ENCODE measurements at places on chromosomes 3 and 15.
A peak's percentile ranks its signal among the peaks of the same experiment; 100 is the strongest.

GRCh38 chr15:58212909-58213526 lies 74.8 kb downstream of the AQP9 start:
- no peak for DNase-seq

GRCh38 chr3:18652781-18653180 lies 227.6 kb upstream of the SATB1 start:
- no peak for DNase-seq

DNA sequence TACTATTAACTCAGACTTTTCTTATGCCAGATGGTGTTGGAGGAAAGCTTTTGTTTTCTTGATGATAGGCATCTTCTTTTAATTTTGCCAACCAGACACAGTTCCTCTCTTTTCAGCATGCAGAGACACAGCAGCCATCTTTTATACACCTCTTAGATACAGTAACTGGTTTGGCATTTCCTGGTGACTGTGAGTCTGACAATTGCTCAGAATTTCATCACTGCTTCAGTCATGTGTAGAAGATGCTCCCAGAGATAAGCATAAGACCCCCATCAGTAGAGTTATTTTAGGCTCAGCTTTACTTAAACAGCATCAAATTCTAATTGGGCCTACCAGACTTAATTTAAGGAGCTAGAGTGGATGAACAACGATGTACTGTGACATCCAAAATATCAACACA lies 779.0 kb downstream of the SQOR start:
- no peak for DNase-seq

- no peak for DNase-seq
Observed at GRCh38 chr15:64571857-64572291, 111.5 kb downstream of the ZNF609 start.

DNA sequence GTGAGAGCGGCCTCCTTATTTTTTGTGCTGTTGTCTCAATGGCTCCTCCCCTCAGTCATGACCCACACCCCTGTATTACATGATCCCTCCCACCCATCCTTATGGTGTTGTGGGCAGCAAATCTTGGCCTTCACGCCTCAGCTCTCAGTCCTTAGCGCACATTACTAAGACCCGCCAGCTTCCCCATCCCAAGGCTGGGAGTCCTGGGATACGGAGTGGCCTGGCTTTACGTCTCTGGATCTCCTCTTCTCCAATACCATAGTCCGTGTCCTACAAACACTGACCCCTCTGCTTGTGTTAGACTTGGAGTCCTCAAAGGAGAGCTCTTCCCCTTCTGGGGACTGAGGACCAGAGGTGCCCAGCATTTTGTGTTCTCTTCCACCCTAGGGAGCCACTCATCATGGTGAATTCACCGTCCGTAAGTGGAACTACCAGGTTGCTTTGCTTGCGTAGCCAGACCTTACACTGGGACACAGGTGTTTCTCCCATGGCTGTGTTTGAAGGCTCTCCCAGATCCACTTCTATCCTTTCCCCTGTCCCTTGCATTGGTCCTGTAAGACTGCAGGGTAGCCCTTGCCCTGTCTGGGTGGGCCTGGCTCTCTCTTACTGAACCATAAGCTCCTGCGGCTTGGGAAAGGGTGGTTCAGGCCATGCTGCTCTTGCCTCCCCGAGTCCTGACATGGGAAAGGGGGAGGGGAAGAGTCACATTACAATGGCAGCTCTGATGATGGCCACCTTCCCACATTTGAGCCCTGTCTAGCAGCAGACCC lies 13.6 kb downstream of the GRM2 start:
- DNase-seq = no peak

- no peak for DNase-seq
Observed at GRCh38 chr3:37072892-37073291, 79.6 kb downstream of the MLH1 start.

- DNase-seq = peak; percentile 73
Observed at GRCh38 chr15:39426552-39427532, 154.0 kb upstream of the THBS1 start.

DNA sequence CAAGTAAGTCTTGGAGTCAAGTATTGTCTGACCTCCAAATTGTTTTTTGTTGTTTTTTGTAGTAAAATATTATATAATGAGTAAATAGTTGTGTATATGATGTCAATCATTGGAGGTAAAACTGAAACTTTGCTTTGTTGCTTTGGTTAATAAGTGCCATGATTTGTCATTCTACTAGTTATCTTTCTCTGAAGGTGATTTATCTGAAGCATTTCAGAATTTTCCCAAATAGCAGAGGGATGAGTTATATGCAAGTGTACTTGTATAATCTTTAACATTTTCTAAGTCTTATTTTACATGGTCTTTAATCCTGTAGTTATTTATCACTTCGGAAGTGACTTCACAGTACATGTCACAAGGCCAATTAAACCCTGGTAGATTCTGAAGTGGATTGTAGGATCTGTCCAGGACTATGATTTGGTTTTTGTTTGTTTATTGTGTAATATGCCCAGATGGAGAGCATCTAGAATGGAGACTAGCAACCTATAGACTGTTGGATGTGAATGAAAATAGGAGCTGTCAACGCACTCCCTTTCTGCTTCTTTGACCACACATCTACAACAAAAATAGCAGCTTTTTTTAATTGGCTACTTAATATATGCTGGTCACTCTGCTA lies 93.1 kb upstream of the SAMMSON start:
- no peak for DNase-seq

DNA sequence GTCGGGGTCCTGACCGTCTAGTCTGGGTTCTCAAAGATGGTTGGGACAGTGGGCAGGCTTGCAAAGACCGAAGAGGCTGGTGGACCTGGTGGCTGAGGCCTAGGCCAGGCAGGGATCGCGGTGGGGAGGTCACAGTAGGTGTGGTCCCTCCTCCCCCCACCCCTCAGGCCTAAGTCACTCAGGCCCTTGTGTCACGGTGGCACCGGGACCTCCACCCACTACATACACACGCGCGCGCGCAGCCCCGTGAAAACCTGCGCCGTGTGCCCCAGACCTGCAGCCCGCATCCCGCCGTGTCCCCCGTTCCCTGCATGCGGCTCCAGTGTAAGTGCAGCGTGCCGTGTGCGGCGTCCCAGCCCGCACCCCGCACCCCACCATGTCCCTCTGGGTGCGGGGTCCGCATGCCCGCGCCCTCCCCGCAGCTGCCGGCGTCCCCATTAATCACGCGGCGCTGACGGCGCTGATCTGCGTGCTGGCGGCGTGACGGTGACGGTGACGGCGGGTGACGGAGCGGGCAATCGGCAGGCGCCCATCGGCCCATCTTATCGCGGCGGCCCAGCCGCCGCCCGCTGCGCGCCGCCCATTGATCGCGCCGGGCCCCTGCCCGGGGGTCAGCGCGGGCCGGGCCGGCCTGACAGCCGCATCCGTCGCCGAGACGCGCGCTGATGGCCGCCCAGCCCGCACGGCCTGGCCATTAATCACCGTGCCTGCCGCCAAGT lies 24.4 kb downstream of the SEC61A1 start:
- DNase-seq = no peak

- DNase-seq = peak; percentile 14
Observed at GRCh38 chr15:64246364-64247189, 83.8 kb upstream of the PPIB start.

DNA sequence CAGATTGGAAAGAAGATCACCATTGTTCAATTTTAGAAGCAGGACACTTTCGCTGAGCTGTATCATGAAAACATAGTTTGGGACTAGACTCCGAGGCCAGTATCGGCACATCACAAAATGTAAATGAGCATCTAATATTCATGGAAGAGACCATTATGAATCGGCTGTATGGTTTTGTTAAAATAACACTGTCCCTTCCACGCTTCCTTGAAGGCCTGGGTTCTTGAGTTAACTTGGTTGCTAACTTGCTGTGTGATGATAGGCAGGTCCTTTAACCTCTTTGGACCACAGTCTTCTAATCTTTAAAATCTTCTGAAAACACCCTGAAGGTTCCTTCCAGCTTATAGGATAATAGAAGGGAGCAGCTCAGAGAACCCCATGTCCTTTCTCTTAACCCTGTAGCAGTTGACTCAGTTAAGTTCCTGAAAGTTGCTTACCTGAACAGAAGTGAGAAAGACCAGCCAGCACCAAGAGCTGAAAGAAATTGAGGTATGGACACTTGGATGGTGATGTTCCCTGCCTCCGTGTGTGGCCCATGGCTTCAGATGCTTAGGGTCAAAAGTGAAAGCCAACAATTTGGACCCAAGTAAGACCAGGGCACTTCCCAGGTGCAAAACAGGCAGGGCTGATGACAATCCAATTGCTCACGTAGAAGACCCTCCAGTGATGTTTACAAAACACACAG lies 2.1 kb downstream of the CD80 start:
- DNase-seq = no peak

- no peak for DNase-seq
Observed at GRCh38 chr3:16199769-16200168, 25.3 kb downstream of the GALNT15 start.

- DNase-seq = no peak
Observed at GRCh38 chr3:134666466-134666865, 15.6 kb upstream of the KY start.

DNA sequence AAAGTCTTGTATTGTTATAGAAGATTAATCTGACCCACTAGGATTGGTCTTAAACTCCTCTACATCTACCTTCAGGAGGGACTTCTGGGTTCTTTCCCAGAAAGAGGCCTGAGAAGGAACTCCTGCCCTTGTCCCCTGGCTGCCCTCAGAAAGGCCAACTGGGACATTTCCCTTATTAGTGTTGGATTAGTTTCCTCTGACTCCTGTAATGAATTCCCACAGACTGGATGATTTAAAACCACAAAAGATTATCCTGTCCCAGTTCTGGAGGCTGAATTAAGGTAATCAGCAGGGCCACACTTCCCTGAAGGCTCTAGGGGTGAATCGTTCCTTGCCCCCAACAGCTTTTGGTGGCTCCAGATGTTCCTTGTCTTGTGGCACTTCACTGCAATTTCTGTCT lies 102.8 kb upstream of the NMNAT3 start:
- DNase-seq = no peak

- DNase-seq = no peak
Observed at GRCh38 chr3:122251428-122251827, 68.0 kb downstream of the CASR start.

GRCh38 chr3:38421679-38422336 lies 31.9 kb upstream of the ACVR2B start:
- no peak for DNase-seq

DNA sequence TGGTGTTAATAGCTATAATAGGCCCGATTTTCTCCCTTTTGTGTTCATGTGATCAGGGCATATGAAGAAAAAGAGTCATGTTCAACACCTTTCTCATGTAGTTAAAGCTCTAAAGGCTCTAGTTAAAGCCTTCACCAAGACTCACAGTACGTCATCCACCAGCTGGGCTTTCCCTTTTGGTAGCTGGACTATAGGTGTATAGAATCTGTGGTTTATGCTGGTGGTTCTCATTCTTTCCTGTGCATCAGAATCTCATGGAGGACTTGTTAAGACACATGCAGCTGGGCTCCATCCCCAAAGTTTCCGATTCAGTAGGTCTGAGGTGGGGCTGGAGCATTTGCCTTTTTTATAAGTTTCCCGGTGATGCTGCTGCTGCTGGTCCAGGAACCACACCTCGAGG lies 31.0 kb downstream of the CFAP91 start:
- DNase-seq = no peak

DNA sequence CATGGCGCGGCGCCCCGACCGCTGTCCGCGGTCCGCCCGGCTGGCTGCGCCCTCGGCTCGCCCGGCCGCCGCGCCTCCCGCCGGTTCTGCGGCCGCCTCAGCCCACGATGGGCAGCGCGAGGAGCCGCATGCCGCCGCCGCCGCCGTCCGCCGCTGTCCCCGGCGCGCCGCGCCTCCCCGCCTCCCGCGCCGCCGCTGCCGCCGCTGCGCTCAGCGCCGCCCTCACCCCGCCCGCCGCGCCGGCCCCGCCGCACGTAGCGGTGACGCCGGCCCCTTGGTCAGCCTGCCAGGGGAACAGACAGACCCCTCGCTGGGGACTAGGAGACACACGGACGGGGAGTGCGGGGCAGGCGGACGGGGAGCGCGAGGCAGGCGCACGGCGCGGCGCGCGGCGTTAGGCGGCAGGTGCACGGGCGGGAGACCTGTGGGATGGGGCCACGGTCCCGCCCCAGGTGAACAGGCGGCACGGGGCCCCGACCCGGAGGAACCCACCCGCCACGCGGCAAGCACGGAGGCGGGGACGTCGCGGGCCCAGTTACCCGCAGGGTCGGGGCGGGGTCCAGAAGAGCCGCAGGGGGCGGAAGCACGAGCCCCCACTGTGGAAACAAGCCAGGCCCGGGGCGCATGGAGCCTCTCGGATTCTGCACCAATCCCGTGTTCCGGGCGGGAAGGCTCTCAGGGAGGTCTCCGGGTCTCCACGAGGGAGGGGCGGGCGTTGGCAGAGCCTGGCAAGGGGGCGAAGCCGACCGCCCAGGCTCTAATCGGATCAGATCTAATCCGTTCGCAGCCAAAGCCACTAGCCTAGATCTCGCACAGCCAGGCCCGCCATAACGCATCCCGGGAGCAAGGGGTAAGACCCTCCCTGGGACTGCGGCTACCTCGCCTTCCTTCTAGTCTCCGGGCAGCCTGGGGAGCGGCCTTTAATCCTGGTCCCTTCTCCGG lies at the start of gene CSPG5:
Gene CSPG5 (minus strand): TSS at position 175 of the 942 bp plus-strand sequence. CDS start 172 bp downstream, at position 3.
- DNase-seq = no peak

DNA sequence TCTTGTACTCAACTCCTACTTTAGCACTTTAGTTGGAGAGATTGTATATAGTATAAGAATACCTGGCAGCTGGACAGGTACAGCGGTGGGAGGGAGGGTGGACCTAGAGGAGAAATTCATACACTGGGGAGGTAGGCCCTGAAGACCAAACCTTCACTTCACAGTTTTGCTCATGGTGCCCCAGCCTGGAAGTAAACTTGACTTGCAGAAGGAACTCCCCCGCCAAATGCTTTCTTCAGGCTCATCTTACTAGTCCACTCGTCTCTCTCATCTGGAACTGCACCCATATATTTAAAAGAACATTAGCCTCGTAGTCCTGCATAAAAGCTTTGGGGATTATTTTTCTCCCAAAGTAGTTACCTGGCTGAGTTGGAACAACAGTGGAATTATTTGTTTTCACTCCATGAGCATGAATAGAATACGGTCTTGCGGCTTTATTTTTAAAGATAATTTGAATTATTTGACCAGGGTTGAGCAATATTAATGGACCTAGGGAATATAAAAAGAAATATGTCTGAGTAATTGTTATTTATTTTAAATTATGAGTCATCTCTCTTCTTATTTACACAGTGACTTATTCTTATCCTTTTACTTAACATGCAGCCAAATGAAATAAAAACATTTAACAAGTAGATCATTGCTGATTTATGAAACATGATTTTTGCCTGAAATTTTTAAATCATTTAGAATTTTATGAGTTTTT lies 25.5 kb upstream of the CP start:
- no peak for DNase-seq

GRCh38 chr15:71812966-71813722 lies 2.8 kb downstream of the NR2E3 start:
- DNase-seq = no peak

- DNase-seq = no peak
Observed at GRCh38 chr15:62106096-62106495, 39.3 kb downstream of the C2CD4A start.

Data from activated gamma-delta T cell treated with anti-CD3 and anti-CD28 coated beads, Interleukin-2, amount 50 U/mL, for 16 hours (primary cell).